ENCODE measurements at places on chromosomes 2 and 18.

GRCh38 chr2:229636571-229636970 is 77.8 kb downstream of the DNER start:
- DNase-seq: no peak

- no peak for DNase-seq
Observed at GRCh38 chr2:172227719-172228118, 125.0 kb upstream of the DLX2 start.

DNA sequence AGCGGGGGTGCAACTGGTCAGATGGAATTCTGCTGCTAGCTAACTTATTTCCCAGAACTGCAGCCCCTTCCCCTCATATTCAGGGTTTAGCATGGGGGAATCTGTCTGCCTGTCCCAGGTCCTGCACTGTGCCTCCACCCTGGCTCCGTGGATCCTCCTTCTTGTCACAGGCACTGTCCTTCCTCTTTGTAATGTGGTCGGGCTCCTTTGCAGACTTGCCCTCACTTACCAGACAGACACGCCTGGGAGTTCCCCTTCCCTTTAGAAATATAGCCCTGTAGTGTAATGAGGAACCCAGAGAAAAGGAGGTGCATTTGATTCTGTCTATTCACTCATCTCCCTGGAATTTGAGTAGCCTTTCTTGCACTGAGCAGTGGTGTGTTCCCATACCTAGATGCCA is 108.7 kb downstream of the TRIM43 start:
- no peak for DNase-seq

- no peak for DNase-seq
Observed at GRCh38 chr18:627231-627630, 30.2 kb upstream of the TYMS start.

GRCh38 chr2:237195396-237196120 is 109.9 kb downstream of the COPS8 start:
- DNase-seq: no peak

DNA sequence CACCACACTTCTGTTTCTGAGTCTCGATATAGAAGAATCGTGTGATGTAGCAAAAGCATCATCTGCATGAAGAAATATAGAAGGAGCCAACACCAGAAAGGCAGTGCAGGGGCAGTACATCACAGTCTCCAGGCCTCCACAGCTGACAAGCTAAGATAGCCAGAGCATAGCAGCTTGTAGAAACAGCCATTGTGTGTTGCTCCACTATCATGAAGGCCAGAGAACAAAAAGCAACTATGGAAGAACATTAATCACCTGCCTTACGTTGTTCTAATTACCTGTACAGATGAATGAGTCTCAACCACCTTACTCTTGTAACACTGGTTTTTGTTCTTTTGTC is 129.0 kb downstream of the RND3 start:
- DNase-seq: no peak

All from activated CD4-positive, alpha-beta T cell treated with anti-CD3 and anti-CD28 coated beads for 48 hours (primary cell).